ENCODE measurements at places on chromosomes 12 and 14.

- no peak for DNase-seq
Observed at GRCh38 chr12:116525418-116526001, 33.7 kb upstream of the MAP1LC3B2 start.

- no peak for DNase-seq
Observed at GRCh38 chr14:97217111-97217885, 420.1 kb downstream of the VRK1 start.

GRCh38 chr12:48866052-48866711, 512 bp upstream of the RND1 start:
- no peak for DNase-seq

- DNase-seq: no peak
Observed at GRCh38 chr12:110782094-110782493, 39.4 kb upstream of the PPP1CC start.

DNA sequence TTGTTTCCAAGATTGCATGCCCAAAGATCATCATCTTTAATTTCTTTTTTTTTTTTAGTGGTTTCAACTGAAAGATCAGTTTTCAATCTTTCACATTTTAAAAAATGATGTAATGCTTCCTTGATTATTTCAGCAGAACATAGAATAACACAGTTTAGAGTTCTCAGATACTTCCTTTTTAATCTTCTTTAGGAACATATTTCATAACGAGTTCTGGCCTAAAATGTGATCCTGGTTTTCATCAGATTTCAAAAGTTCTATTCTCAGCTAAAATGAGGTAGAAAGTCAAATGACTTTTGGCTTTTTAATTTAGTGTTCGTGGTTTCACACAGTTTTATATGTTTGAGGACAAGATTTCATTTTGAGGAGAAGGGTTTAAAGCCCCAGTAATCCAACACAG, 40.0 kb upstream of the NR1H4 start:
- DNase-seq: no peak

- DNase-seq: no peak
Observed at GRCh38 chr14:50340045-50340444, 27.9 kb downstream of the DMAC2L start.

GRCh38 chr12:25072906-25073650, 121.9 kb downstream of the DNAI7 start:
- no peak for DNase-seq

DNA sequence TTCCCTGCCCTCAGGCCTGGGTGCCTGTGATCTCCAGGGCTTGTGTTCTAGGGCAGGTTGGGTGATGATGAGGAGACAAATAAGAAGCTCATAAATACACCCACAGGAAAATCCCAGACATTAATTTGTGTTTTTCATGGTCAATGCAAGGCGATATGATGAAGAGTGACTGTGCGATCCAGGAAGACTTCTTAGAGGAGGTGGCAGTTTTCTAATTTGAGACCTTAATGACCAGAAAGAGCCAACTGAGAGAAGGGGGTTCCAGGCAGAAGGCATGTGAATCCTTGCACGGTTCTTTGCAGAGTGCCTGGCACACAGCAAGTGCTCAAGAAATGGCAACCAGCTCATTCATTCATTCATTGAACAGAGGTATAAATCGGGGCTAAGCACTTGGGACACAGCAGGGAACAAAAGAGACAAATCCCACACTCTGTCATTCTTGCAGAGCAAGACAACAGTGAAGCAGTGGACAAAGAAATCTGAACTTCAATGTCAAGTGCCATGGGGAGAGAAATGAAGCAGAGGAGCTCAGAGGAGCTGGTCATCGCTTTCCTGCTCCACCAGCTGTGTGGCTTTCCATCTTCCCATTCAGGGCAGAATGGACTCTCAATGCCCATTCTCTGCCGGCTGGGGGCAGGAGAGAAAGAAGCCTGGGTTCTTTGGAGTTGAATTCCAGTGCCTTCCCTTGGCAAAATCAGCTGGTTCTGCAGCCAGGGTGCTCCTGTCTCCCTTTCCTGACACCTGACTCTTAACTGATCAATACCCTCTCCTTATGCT, 128.3 kb downstream of the AACS start:
- DNase-seq: no peak

DNA sequence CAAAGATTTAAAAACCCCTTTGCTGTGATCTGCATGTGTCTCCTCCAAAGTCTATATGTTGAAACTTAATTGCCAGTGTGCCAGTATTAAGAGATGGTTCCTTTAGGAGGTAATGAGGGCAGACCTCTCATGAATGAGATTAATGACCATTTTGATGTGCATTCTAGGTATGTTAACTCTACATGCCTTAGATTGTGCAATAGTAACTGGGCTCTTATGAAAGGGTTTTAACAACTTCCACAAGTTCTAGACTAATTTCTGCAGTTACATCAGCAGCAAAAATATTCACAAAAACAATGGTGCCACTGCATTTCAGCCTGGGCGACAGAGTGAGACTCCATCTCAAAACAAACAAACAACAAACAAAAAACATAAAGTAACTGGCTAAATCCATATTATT, 3.8 kb upstream of the TAS2R10 start:
- DNase-seq: no peak

- no peak for DNase-seq
Observed at GRCh38 chr14:85399186-85399585, 130.8 kb upstream of the FLRT2 start.

DNA sequence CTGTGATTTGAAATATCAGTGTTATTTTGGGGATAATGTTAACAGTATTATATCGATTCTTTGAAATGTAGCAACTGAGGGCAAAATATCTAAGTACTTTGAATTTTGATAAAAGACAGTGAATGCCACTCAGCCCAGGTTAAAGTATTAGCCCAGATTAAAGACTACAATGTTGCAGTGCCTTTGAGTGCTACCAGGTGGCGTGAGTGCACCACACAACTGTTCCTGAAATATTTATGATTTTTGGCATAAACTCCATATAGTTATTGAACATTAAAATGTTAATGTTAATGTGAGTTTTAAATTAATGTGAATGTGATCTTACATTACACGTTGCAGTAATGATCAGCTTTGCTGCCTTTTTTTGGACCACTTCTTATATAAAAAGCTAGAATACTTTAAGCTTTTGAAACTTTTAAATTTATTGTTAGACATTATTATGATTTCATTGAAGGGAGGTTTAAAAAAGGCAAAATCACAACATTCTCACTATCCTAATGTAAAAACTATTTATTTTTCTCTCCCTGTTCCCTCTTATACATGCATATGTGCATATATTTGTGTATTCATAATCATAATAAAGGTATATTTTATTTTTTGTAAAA, 22.5 kb downstream of the MRPS35 start:
- DNase-seq: peak; percentile 23

- DNase-seq: no peak
Observed at GRCh38 chr12:113333877-113334785, 778 bp downstream of the SLC8B1 start.

DNA sequence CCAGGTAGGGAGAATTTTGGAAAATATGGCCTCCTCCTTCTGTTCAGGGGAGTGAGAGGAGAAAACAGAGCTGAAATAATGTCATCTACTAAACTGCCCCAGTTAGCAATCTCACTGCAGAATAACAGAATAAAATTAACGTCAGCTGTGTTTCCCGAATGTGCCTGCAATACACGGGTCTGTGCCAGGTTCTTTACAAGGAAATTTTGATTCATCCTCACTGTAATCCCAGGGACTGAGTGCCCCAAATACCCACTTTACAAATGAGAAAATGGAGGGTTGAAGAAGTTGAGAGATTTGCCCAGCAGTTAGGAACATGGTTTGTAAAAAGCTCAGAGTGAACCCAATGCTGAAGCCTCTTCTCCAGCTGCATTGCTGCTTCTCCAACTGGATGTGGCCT, 21.3 kb upstream of the SERPINA6 start:
- no peak for DNase-seq

DNA sequence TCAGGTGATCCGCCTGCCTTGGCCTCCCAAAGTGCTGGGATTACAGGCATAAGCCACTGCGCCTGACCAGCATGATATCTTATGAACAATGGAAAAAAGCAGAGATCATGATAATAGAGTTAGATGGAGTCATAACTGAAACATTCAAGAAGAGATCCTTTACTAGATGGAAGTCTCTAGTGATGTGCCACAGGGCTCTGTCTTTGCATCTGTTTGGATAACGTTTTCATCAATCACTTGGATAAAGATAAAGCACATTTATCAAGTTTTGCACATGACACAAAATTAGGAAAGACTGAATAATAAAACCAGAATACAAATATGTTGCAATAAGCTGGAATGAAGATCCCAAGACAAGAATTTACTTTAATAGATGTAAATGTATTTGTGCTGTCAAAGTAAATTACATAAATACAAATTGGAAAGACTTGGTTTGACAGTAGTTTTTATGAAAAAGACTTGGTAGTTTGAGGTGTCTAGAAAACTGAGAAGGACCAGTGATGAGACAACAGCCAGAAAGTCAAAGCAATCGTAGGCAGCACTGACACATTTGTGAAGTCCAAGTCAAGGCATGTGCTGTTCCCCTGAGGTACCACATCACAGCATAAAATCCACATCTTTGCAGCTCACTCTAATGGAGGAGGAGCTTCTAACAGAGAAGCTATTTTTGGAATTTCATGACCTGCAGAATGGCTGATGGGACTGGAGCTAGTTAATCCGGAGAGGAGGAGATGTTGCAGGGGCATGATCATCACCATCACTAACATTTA, 28.5 kb downstream of the GPRC5A start:
- no peak for DNase-seq

DNA sequence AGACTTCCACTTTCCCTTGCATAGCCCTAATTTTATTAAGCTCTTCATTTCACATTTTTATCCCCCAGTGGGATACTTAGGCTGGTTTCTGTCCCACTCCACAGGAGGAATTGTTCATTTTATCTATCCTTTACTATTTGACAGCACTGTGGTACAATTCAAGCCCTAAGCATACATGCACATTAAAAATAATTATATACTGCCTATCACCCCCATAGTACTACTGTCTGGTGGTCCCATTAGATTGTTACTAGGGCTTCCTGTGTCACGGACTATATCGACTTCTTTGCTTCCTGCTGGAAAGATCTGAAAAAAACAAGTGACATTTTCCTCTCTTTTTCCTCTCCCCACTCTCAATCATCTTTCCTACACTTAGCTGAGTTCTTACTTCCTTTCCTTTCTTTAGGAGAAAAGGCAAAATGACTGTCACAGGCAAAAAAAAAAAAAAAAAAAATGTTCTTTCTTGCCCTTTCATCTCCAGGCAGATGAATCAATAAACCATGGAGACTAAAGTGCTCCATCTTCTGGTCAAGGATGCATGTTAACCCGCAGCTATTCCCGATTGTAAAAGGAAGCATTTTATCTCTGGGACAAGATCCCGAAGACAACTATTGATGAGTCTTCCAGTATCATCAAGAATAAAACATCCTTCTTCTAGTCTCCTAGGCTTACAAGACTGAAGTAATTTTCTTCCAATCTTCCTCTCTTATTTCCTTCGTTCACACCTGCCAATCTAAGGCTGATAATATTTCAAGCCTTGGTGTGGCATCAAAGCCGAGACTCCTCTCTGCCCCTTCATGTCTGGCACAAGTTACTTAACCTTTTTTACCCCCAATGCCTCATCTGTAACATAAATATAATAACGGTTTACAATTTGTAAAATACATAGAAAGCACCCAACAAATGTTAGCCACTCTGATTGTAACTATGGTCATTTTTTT, 94.4 kb upstream of the PLEKHG7 start:
- no peak for DNase-seq

- no peak for DNase-seq
Observed at GRCh38 chr14:71240171-71240570, 332.9 kb downstream of the PCNX1 start.

GRCh38 chr12:2214411-2214810, 161.6 kb downstream of the CACNA1C start:
- no peak for DNase-seq

GRCh38 chr12:108823804-108824203, 33.6 kb downstream of the SSH1 start:
- DNase-seq: no peak

- no peak for DNase-seq
Observed at GRCh38 chr14:21498540-21499526, 12.3 kb downstream of the METTL3 start.

DNA sequence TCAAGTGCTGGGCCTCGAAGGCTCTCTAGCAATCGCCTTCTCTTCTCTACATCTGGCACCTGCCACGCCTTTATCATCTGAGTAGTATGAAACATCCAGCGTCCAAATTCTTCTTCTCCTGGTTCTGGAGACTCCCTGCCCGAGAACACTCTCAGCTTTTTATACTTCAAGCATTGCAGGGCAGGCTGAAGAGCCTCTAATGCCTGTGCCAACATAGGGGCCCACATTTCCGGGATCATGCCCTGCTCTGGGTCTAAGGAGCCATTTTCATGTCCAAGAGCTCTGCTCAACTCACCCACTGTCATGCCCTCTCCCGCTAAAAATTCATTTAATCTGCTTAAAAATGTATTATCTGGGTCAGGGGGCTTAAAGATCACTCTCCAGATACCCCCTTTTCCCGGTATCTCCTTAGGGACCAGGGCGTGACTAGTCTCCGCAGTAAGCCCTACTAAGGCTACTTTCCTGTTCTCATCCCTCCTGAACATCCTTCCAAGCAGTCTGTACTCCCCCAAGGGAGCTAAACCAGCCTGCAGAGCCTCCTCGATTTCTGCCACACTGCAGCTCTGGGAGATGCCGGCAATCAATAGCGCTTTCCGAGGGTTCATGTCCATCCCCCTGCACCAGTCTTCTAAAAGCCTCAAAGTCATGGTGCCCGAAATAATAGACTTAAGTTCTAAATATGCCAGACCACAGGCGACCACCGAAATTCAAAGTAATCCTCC, 940 bp downstream of the MOAP1 start:
- DNase-seq: no peak

DNA sequence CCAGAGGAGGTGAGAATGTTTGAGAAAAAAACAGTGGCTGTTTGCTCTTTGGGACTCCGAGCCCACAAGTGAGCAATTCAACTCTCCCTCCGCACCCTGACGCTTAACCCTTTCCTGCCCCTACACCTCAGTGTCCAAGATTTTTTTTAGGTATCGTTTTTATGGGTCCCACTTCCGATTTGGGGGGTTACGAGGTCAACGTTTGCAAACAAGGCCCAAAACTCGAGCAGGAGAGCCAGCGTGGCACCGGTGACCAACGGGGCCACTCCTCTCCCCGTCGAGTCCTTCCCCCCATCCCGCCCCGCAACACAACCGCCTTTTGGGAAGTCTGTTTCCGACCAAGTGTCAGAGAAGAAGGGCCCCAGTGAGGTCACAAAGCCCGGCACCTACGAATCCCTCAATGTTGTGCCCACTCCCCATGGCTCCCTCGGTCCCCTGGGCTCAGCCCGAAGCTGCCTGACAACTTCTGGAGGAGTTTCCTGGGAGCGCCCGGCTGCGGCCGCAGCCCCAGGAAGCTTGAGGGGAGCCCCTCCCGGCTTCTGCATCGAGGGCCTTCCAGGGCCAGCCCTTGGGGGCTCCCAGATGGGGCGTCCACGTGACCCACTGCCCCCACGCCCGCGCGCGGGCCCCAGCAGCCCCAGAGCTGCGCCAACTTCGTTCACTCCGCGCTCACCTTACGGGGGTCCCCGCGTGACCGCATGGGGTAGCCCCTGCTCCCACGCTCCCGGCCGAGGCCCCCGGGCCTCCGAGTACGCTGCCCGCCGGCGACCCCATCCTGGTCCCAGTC, 1.2 kb downstream of the CDK2AP1 start:
- no peak for DNase-seq

All from stimulated activated CD4-positive, alpha-beta T cell treated with anti-CD3 and anti-CD28 coated beads, TNF-alpha, amount 100 ng/mL, for 4 hours (primary cell).